ENCODE measurements at places on chromosomes 11 and 22.

DNA sequence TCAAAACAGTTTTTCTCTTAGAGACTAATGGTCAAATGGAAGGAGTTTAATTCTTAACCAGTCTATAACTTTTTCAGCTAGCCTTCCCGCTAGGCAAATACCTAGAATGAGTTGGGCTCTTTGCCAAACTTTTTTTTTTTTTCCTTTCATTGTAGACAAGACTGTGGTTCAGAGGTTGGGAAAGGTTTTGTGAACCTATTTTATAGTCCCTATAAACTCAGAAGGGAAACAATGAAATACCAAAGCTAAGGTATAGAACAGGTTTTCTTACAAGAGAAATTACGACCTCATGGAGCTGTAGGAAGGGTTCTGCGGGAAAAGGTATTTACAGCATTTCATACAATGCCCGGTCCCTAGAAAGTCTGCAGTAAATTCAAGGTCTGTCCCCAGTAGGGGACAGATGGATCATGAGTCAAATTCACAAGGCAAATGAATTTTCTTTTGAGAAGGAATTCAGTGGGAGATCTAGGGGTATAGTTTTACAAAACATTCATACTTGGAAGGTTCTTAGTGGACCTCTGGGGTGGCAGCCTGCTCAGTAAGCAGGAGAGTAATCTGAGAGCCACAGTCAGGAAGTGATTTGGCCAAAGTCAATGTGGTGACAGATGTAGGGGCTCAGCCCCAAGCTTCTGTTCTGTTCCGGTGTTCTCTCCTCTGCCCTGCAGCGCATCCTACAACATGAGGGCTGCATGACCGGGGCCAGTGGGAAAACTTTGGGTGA is 146.8 kb downstream of the DBX1 start:
- DNase-seq: no peak

DNA sequence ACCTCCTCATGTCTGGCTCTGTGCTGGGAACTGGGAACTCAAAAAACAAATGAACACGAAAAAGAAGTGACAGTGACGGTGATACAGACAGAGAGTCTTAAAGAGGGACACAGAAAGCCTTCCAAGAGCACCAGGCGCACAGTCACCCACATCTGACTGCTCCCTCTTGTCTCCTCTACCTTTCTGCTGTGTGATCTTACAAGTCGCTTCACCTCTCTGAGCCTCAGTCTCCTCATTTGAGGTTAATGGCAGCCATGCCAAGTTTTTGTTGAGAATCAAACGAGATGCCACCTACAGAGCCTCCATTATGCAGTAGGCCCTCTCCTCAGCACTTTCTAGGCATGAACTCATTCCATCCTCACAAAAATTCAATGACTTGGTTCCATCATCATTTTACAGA is 3.7 kb downstream of the LRRC32 start:
- no peak for DNase-seq

DNA sequence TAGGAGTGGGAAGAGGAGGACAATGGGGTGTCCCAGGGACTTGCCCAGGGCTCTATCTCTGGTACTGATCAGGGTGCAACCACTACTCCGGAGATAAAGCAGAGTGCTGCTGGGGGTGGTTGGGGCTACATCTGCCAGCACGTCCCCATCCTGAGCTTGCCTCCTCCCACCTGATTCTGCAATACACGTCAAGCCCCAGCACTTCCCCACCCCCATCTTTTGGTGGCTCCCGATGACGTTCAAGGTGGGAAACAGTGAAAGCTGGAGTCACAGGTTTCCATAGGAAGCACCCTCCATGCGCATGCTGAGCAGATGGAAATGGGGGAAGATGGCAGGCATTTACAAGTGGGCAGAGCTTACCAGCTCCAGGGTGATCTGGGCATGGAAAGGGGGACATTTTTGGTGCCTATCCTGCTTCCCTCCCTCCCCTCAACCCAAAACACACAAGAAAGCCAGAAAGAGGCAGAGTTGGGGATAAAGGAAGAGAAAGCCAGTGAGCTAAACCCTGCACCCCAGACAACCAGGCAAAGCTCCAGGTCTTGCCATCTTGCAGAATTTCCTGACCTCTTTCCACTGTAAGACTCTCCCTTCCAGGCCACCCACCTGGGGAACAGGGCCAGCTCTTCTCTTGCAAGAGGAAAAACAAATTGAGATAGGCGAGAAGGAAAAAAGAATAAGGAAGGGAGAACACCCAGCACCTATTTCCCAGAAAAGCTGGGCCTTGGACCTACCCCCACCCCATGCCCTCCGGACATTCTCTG is 15.8 kb downstream of the SYT7 start:
- no peak for DNase-seq

GRCh38 chr11:118691926-118692830 is 12.7 kb upstream of the TREH start:
- peak; percentile 67 for DNase-seq

GRCh38 chr11:134258577-134258976 is 5.2 kb downstream of the ACAD8 start:
- DNase-seq: no peak

DNA sequence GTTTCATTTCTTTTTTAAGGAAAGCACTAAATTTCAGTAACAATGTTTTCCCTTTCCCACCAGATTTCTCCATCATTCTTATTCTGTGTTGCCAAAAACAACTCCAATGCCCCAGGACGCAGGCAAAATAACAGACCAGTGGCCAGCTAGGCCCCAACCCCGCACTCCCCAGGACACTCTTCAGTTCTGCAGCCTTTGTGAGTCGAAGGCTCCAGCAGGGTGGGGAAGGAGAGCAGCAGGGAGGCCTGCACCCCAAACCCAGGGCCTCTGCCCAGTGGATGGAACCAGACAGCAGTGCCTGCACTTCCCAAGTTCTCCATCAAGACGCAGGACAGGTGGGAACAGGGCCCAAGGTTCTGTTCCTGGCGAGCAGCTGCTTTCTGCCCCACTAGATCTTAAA is 34.4 kb downstream of the PPP2R1B start:
- DNase-seq: no peak

DNA sequence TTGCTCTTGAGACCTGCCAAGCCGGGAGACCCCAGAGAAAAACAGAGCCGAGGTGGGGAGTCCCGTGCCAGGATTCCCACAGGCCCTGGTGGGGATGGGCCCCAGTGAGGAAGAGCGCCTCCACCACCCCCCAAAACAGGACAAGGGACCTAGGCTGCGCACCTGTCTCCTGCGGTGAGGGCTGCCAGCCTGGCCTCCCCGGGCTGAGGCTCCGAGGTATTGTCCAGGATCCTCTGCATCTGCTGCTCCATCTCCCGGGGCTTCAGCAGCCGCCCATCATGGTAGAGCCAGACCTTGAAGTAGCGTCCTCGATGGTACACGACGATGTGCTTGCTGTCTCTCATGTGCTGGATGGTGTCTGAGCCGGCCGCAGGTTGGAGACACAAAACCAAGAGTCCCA is 33.3 kb upstream of the TESMIN start:
- DNase-seq: no peak

- DNase-seq: no peak
Measured at GRCh38 chr11:60753309-60753708, 3.4 kb upstream of the MS4A15 start.

DNA sequence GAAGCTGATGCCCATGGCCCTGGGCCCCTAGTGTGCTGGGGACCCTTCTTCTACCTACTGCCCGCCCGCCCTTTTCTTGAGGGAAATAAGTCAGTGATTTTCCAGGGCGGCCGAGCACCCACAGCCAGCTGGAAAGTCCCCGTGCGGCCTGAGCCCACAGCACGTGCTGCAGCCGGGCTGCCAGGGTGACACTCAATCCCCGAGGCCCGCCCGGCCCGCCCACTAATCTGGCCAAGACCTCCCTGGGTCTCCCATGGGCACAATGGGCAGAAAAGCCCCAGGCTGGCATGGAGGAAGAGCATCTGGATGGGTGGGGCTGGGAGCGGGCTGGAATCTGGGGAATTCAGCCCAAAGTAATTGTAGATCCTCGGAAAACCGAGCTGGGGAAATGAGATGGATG is 24.8 kb downstream of the WNT7B start:
- no peak for DNase-seq

GRCh38 chr11:16775614-16776283 is 37.3 kb downstream of the C11orf58 start:
- no peak for DNase-seq

- no peak for DNase-seq
Measured at GRCh38 chr11:5791165-5791564, at the start of gene OR52N1. TSS of gene OR52N1 (minus strand) at chr11:5791265. CDS start at chr11:5788816, 2,449 bp downstream.

DNA sequence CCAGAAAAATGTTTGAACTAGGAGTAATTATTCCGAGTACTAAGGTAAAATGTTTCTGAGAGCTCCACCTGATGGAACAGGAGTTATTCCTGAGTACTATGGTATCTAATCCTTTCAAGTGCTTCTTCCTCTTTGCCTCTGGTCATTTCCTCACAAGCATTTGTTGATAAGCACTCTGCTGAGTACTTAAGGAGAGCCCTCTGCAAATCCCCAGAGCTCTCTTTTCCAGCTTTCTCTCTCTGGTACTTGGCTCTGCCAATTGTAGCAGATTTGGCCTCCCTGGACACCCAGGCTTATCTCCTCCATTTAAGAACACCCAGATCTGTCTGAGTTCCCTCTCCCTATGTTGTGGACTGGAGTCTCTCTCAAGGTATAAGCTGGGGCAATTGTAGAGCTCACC is 457.0 kb downstream of the MN1 start:
- DNase-seq: no peak

- no peak for DNase-seq
Measured at GRCh38 chr11:65558930-65559509, 861 bp upstream of the LTBP3 start.

DNA sequence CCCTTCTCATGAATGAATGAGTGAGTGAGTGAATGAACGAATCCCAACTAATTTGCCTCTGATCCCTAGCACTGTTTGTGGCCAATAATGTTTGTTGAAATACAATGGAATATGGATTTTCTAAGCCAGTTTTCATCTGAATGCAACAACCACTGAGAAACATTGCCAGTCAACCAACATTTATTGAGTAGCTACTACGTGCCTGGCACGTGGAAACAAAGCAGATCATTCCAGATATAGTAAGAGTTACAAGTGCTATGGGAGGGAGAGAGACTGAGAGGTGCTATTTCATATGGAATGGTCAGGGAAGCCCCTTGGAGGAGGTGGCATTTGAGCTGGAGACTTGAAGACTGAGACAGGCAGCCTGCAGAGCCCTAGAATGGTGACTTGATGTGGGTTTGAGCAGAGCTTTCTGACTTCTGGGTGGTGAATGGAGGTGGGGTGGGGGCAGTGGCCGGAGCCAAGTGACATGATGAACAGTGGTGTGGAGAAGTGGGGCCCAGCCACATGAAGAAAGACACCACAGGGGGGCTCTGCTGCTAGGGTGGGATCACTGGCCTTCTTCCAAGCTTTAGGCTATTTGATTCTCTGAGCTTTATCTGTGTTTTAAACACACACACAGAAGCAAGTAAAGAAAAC is 35.1 kb upstream of the SMTN start:
- no peak for DNase-seq

DNA sequence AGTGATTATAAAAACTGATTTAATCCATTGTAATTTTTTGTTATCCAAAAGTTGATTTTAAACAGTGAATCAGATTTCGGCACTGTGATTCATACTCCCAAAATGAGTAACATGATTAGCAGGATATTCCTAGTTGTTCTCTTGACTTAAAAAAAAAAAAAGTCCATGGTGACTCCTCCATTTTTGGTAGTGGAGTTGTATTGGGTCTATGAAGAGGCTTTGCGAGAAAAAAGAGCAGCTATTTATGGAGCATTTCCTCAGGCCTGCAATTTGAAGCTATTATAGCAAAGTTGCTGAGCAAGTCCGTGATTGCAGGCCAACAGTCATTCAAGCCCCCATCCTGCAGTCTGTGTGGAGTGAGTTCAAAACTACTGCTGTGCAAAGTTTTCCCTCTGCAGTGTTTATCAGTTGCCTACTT is 28.8 kb downstream of the YAP1 start:
- no peak for DNase-seq

GRCh38 chr11:61924064-61924455 is 6.7 kb upstream of the RAB3IL1 start:
- no peak for DNase-seq

DNA sequence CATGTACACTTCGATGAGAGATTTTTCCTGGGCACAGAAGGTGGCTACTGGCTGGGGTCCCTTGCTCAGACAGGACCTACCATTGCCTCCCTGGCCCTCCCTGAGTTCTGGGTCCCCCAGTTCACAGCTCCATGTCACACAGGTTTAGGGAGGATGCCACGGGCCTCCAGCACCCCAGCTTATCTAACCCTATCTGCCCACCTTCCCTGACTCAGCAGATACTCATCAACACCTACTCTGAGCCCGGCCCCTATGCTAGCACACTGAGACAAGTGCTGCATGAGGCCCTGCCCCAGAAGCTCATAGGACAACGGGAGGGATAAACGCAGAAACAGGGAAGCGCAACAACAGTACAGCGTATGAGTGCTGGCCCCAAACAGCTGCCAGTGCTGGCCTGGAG is 9.6 kb downstream of the NAGA start:
- DNase-seq: no peak

DNA sequence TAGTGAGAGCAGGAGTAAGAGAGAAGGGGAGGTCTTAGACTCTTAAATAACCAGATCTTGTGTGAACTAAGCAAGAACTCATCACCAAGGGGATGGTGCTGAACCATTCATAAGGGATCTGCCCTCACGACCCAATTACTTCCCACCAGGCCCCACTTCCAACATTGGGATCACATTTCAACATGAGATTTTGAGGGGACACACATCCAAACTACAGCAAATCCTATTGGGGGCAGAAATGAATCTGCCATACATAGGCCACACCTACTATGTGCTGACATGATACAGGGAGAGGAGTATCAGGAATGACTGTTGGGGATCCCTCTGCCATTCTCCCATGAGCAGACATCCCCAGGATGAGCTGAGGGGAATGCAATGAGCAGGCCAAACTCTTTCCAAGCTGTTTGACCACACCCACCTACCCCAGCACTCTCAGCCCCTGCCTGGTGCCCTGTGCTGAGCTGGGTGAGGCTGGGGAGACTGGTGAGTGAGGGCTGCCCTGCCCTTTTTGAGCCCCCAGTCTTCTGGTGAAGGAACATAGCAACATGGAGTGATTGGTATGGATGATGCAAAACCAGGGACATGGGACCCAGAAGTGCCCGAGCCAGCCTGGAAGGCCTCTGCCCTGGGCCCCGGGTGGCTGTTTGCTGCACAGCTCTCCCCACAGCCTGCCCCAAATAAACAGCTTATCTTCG is 1.2 kb upstream of the GTSE1 start:
- no peak for DNase-seq

GRCh38 chr22:45136594-45136993 is 27.1 kb upstream of the NUP50 start:
- DNase-seq: no peak

DNA sequence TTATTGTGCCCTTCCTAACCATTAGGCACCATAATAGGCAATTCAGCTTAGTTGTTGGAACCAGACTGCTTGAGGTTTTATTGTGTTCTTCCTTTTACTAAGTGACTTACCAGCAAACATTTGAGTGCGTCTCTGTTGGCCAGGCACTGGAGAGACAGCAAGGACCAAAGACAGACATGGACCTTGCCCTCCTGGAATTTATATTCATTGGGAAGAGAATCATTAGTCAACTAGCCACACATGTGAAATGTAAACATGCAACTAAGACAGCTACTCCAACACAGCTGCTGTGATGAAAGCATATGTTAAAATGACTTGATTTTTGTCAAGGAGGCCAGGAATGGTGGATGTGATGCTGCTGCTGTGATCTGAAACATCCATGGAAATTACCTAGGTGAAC is 106.4 kb downstream of the TRAF6 start:
- no peak for DNase-seq

GRCh38 chr11:76620489-76620888 is 50.1 kb downstream of the LRRC32 start:
- no peak for DNase-seq

Data from activated T-cell treated with anti-CD3 and anti-CD28 coated beads, Interleukin-2, amount 50 U/mL, for 24 hours (primary cell).